EH (cell line): ENCODE measurements at places on chromosomes 13 and 19.
A peak's percentile ranks its signal among the peaks of the same experiment; 100 is the strongest.

GRCh38 chr19:31985001-31985605, 360.3 kb upstream of the ZNF507 start:
- DNase-seq = no peak

GRCh38 chr13:23889615-23890607, 711 bp upstream of the MIPEP start:
- DNase-seq = peak; percentile 38

GRCh38 chr19:6066661-6067646, 43.3 kb downstream of the RFX2 start:
- peak; percentile 95 for DNase-seq

- DNase-seq = no peak
Observed at GRCh38 chr19:46967578-46968032, 52.0 kb upstream of the NPAS1 start.

DNA sequence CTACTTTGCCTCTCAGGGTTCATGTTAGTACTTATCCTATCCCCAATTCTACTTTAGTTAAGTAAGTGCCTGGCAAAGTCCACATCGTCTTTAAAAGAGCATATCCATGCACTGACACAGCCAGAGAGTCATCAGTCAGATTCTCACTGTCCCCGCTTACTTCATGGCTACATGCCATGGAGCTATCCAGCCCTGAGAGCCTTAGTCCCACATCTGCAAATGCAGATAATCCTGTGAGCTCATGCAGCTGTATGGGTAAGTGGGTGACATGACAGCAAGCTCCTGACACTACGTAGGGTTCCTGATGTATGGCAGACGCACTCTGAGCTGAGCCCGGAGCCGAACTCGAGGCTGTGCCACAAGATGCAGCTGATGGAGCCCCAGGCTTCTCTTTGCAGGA, 661.5 kb downstream of the LIG4 start:
- DNase-seq = no peak

DNA sequence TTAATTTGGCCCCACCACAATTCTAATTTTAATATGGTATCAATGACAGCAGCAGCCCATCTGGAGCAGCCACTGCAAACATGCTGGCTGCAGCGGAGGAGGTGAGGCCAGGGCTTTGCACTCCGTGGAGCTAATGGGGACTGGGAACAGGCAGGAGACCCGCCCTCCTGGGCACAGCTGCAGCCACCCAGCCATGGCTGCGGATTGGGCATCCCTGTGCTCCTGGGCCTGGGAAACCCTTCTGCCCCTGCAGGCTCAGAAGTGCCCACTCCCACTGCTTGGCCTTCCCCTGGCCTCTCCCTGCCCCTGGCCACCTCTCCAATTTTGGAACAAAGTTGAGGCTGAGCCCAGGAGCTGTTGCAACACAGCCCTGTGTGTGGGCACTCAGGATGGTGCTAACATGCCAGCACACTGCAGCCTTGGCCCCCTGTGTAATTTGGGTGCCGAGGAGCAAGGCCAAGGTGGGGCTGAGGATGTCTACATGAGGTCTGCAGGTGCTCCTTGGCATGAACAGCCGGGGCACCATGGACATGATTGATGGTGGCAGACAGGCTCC, 123.6 kb downstream of the PCDH9 start:
- DNase-seq = no peak

DNA sequence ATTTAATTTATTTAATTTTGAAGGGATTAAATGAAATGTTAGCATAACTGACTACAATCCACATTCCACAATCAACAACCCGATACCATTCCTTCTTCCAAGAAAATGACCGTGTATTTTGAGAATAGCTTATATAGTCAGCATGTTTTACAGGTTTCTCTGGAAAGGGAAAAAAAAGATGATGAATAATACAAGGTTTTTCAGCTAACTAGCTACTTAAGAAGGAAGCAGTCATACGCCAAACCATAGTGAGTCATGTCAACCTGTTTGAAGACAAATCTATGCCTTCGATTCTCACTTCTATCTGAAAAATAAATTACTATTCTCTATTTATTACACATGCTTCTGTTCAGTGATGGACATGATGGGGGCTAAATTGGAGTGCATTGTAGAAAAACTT, 258.6 kb downstream of the EFNB2 start:
- DNase-seq = peak; percentile 7

DNA sequence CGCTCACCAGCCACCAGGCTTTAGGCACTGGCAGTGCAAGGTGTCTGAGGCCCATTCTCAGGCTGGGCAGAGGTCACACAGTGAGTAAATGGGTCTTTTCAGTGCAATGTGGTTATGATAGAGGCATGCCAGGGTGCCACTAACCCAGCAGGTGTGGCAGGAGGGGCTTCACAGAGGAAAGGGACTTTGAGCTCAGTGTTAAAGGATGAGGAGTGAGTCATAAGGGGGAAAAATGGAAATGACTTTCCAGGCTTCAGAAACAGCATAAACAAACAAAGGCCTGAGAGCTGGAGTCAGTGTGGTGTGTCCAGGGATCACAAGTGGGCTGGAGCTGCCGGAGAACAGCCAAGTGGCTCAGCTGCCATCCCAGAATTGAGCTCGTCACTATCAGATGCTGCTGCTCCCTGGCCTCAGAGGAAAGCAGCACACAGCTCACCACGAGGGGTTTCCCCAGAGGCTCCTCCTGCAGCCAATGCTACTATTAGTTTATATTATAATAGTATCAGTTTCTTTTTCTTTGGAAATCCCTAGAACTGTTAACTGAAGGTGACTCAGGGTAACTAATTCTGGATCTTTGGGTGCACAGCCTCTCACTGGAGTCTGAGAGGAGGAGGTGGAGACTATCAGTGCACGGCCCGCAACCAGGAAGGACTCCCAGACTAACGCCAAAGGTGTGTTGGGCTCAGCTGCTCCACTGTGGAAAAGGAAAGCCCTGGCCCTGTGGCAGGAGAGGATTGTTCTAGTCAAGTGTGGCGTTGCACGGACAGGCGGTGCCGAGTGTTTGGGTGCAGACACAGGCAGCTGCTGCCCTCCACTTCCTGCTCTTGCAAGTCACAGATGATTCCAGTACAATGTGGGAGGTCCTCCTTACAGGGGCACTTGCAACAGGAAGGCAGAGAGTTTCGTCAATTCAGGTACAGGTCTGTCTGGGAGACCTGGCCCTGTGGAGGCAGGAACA, 39.5 kb downstream of the DHRS12 start:
- DNase-seq = peak; percentile 85

DNA sequence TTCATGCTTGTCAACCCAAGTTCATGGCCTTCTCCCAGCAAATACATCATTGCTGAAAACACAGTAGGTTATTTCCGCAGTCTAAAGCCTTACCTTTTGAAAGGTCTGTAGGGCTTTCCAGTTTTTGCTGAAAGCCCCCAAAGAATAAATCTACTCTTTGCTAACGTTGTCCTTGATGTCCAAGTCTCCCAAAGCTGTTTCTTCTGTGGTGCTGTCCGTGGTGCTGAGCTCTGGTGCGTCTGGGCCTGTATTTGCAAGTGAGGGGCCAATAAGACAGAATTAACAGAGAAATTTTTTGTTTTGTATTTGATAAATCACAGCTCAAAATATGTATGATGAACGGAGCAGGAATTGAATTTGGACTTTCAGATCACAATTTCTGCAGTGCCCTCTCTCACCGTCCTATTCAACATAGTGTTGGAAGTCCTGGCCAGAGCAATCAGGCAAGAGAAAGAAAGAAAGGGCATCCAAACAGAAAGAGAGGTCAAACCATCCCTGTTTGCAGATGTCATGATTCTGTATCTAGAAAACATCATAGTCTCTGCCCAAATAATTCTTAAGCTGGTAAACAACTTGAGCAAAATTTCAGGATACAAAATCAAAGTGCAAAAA, 9.8 kb upstream of the LGALS16 start:
- DNase-seq = peak; percentile 34

- DNase-seq = no peak
Observed at GRCh38 chr19:51719251-51719988, 4.4 kb downstream of the HAS1 start.

DNA sequence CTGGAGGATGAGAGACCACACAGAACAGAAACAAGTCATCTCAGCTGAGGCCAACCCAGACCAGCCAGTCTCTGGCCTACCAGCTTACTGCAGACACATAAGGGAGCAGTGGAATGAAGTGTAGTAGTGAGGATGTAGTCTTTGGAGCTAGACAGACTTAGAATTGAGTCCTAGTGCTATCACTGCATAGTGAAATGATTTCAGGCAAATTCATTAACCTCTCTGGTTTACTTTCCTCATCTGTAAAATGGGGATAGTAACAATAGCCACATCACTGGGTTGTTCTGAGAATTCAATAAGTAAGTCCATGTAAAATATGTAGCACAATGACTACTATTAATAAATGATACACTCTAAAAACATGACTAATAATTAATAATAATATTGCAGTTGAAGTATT, 383.8 kb downstream of the DLEU7 start:
- DNase-seq = no peak

- DNase-seq = no peak
Observed at GRCh38 chr13:46797501-46798237, 708 bp upstream of the ESD start.

DNA sequence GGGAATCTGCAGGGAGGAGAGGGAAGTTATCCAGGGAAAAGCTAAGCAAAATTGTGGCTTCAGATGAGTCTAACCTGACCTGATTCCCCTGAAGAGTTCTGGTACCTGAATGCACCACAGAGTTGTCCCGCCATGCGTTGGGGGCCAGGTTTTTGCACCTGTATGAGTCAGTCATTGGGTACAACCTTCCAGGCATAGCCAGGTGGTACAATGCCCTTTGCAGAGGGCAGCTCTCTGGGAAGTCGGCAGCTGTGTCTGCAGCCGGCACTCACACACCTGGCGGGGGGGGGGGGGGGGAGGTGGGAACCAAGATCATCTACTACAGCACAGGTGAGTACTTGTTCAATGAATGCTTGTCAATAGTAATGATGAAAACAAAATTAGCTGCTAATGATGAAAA, 52.5 kb upstream of the GTF3A start:
- DNase-seq = no peak

DNA sequence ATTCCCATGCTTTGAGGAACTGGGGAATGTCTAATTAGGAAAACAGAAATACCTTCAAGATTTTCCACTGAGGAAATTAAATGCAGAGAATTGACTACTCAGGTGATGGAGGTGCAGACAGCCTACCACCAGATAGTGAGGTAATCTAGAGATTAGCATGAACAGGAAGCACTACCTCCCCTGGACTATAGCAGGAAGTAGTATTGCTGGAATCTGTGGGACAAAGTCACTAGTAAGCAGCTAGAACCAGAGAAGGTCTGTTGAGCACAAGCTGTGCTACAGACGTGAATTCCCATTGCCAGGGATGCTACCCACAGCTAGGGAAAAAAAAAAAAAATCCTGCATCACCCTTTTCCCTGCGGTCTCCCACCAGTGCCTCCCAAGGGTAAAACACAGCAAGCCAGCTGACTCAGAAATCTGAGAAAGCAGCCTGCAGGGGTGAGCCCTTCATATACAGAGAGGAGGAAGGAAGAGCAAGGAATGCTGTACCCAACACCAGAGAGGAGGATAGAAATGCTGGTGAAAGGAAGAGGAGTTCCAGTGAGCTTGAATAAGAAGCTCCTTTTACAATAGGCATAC, 10.2 kb downstream of the ENOX1 start:
- peak; percentile 21 for DNase-seq

DNA sequence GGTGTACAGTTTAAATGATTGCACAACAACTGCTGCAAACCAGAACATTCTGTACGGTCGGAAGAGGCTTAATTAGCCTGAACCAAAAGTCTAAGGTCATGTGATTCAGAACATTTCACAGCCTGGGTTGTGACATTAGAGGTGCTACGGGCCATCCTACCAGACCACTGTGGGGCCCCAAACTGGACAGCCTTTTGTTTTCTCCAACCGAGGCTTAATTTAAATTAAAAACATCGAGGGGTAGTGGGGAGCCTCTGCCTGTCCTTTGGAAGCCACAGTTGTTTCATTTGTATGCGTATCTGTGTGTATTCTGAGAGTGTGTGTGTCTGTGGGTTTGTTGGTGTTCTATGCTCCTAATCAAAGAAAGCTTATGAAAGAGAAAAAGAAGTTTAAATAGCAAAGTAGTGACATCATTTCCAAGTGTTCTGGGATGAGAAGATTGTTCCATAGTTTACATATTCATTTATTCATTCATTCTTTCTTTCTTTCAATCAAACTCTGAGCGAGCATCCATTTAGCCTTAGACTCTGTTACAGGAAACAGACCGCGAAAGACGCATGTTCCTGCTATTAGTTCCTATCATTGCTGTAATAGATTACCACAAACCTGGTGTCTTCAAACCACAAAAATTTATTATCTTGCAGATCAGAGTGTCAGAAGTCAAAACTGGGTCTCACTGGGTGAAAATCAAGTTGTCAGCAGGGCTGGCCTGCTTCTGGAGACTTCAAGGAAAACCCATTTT, 444.8 kb downstream of the FOXO1 start:
- peak; percentile 73 for DNase-seq

DNA sequence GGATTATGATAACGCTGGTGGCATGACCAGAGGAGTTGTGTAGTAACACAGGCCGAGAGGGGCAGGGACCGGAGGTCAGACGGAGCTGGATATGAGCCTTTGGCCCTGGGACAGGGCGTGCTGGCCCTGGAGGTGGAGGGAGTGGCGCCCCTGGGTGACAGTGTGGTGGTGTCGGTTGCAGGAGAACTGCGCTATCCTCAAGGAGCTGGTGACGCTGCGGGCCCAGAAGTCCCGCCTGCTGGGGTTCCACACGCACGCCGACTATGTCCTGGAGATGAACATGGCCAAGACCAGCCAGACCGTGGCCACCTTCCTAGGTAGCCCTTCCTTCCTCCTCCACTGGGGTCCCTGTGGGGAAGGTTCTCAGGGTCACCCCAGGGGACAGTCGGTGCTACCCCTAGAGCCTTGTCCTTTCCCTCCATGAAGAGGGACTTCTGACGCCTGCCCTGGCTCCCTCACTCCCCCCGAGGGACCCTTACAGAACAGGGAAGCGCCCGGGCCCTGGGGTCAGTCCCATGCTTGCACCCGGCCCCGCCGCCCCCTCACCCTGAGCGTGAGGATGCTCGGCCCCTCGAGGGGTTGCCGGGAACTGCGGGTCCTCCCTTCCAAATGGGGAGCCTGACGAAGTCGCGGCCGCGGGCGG, 12.8 kb upstream of the ZNF554 start:
- DNase-seq = no peak
